ENCODE measurements at places on chromosomes 2 and 18.

DNA sequence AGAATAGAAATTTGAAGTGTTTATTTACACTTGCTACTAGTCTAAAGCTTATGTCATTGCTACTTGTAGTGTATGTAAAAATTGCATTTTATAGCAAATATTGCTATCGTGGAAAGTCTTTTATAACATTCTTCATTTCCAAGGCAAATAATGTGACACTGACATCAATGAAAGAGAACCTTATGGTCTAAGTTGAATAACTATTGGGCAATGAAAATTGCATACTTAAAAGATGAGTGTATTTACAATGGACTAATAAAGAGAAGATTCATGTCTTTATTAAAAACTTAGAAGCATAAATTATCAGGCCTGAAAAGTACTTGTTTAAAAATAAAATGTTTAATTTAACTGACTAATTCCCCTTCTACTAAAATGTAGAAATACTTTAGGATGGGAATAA lies 82.2 kb downstream of the LRP1B start:
- no peak for DNase-seq

- no peak for DNase-seq
Measured at GRCh38 chr2:208090420-208090819, 33.9 kb downstream of the CRYGD start.

DNA sequence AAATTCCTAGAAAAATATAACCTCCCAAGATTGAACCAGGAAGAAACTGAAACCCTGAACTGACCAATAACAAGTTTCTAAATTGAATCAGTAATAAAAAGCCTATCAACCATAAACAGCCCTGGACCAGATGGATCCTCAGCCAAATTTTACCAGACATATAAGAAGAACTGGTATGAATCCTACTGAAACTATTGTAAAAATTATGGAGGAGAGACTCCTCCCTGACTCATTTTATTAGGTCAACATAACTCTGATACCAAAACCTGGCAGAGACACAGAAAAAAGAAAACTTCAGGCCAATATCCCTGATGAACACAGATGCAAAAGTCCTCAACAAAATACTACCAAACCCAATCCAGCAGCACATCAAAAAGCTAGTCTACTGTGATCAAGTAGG lies 11.3 kb downstream of the NT5C1B start:
- DNase-seq, result no peak

GRCh38 chr2:53672881-53673522 lies 94.6 kb upstream of the CHAC2 start:
- DNase-seq, result no peak

GRCh38 chr18:74333091-74333490 lies 17.5 kb downstream of the C18orf63 start:
- DNase-seq, result no peak

GRCh38 chr2:72954376-72955227 lies 37.3 kb downstream of the EMX1 start:
- no peak for DNase-seq

GRCh38 chr18:56257205-56257604 lies 381.2 kb downstream of the TXNL1 start:
- no peak for DNase-seq

DNA sequence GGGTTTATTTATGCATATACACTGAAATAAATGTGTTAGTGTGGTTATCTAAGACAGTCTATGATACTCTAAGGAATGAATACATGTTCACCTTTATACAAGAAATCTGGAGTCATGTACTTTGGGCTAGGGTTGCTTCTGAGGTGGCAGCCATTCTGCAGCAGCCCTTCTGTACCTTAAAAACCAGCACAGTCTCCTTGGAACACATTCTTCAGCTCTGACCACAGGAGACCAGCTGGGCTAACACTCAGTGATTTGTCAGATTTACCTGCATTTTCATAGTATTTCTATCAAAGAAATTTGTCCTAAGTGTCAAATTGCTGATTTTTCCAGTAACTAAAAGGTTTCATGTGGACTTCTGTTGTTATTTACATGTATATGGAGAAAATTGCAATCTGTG lies 167.7 kb downstream of the CAMKMT start:
- DNase-seq, result no peak

- DNase-seq, result no peak
Measured at GRCh38 chr2:74566076-74566753, 11.7 kb downstream of the DOK1 start.

GRCh38 chr2:234679301-234679740 lies 182.4 kb upstream of the ARL4C start:
- DNase-seq, result no peak

Data from NCI-H510A (cell line).